Stimulated activated CD4-positive, alpha-beta T cell treated with anti-CD3 and anti-CD28 coated beads, TNF-alpha, amount 100 ng/mL, for 48 hours (primary cell): ENCODE measurements at places on chromosomes 3 and 15.

DNA sequence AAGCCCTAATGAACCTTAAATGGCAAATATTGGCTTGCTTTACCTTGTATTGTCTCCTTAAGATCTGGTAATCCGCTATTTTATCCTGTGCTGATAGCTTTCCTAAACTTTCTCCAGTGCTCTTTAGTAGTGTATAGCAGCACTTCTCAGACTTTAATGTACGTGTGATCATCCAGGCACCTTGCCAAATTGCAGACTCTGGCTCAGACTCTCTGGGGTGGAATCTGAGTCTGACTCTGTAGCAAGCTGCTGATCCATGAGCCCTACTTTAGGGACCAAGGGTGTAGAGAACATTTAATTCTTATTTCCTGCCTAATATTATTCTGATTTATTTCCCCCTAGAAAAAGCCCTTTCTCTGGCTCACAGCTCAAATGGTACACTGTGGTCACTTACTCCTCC lies 518.8 kb upstream of the ZNF385D start:
- DNase-seq, result no peak

DNA sequence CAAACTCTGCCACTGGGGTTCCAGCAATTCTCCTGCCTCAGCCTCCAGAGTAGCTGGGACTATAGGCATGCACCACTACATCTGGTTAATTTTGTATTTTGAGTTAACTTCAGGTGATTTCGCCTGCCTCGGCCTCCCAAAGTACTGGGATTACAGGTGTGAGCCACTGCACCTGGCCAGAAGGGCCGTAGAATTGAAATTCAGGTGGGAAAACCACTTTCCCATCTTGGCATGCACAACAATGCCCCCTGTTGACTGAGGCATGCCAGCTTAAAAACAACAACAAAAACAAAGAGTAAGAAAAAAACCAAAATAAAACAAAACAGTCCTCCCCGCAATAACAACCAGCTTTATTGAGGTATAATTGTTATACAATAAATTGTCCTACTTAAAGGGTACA lies 32.6 kb upstream of the RAB11A start:
- no peak for DNase-seq

DNA sequence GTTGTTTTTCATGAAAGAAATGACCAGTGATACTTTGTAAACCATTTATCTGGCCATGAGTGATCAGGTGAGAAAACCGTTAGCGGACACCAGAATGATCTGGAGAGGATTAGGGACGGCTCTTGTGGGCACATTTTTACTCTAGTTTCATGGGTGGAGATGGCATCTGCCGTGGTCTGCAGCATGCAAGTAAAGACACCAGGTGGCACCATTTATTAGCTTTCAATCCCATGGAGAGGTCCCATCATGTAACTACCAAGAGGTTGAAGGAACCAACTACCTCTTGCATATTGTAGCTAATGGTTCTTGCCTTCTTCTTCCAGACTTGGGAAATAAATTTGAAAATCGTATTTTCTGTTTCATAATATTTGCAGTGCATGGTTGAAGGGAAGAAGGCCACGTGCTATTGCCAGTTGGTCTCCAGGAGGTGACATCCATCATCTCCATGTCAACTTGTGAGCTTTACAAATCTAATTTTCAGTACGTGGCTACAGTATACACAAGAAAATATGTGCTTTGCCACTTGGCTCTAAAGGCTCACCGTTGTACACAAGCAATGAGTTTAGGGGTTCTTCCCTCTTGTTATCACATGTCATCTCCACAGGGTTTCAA lies 1.5 kb upstream of the MAPKBP1 start:
- no peak for DNase-seq

DNA sequence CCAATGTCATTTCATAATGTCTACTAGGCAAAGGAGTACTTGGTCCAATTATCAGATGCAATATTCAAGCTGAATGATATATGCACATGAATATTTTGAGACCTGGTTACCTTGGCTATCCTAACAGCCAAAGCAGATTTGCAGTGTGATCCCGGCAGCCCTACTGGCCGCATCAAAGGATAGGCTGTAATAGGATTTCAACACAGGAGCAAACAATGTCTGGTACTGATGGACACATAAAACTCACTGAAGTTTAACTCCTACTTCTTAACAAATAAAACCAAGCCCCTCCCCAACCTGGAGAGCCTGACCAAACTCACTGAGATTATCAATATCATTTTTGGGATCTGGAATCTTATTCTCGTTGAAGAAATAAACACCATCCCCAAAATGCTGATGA lies 130.2 kb downstream of the FOXP1 start:
- DNase-seq, result no peak

- no peak for DNase-seq
These were observed 208.7 kb downstream of the SOX2 start for GRCh38 chr3:181920409-181920808.

GRCh38 chr3:99410789-99411311 lies 227.5 kb upstream of the COL8A1 start:
- no peak for DNase-seq
